Central memory CD8-positive, alpha-beta T cell (primary cell): ENCODE measurements at places on chromosomes 7 and 10.

DNA sequence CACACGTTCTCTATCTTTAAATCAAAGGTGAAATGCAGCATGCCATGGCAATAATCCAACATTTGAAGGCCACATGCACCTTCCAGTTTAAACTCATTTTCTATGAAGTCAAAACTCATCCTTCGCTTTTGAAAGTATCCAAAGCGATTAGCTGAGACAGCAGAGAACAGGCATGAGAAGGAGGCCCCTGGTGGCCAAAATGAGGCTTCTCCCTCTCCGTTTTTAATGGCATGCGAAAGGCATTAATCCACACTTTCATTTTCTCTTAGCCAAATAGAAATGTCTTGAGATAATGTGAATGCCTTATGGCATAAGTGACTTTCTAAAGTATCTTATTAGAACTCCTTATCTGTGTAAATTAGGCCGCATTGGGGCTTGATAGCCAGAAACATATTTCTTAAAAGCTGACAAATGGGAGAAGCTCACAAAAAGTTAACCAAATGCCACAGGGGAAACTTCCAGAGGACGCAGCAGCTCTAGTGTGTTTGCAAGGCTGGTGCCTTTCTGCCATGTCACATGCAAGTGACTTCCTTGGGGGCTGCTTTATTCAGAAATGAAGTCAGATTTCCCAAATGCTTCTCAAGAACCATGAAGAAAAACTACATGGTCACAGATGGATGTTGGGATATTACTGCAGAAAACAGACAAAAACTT lies 1189.6 kb downstream of the SORCS1 start:
- no peak for DNase-seq

DNA sequence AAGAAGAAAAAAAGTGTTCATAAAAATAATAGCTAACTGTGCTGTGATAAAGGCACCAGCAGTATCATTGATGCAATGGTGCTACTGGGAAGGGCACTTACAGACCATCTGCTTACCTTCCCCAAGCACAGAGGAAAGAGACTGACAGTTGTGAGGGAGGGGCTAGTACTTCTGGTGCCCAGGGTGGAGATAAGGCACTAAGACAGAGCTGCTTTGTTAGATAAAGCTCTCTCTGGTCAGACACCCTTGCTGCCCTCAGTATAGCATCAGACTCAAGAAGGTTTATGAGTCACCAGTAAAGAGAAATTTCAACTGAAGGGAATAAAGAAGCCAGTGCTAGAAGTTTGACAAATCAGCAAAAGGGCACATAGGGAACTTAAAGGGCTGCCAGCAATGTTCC lies 325.6 kb downstream of the HPSE2 start:
- no peak for DNase-seq

GRCh38 chr10:32333849-32334248 lies 13.1 kb downstream of the EPC1 start:
- no peak for DNase-seq

DNA sequence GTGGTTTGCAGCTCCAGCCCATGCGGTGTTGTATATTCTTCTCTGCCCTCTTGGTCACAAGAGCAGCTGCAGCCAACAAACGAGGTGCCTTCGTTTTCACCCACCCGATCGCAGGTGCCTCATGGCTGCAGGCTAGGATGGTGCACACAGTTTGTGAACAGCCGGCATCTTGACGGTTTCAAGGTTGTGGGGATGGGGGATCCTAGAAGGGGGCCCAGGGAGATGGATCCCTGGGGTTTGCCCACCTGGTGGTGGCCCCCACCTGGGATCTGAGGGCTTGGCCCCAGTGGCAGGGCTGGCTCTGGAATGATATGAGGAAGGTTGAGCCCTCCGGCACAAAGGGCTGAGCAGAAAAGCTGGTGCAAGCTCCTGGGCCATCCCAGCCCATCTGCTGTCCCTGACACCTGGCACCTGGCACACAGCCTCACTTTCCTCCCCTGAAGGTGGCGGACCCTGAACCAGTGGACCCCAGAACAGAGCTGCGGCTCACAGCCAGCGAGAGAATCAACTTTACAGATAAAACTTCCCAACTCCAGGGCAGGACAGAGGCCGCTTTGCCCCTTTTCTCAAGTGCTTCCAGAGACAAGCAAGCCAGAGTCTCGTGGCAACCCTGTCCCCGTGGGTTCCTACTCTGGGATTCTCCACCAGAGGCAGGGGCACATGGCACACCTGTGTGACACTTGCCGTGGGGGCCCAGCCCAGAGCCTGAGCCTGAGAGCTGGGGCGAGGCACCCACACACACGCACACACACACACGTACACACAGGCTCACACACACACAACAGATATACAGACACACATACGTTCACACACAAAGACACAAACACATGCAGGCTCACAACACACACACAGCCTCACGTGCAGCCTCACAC lies 177.3 kb upstream of the PPP2R2D start:
- no peak for DNase-seq

DNA sequence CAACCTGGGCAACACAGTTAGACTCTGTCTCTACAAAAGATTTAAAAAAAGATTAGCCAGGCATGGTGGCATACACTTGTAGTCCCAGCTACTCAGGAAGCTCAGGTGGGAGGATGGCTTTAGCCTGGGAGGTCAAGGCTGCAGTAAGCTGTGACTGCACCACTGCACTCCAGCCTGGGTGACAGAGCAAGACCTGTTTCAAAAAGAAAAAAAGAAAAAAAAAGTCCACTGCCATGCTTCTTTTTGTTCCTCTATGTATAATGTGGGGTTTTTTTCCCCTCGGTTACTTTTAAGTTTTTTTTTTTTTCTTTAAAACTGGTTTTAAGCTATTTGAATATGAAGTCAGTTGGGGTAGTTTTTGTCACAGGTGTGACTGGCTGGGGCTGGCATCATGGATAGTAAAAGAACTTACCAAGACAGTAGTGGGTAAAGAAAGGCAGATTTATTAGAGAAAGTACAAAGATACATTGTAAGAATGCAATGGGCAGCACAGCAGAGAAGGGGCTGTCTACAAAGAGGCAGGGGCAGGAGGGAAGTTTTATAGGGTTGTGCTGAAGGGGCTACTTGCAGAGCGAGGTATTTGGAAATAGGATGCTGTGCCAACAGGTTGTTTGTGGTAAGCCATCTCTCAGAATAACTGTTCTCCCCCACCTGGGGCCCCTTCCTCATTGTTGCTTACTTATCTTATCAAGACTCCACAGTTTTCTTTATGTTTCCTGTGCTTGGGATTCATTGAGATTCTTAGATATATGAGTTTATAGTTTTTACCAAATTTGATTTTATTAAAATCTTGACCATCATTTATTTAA lies 177.3 kb downstream of the PHTF2 start:
- no peak for DNase-seq

DNA sequence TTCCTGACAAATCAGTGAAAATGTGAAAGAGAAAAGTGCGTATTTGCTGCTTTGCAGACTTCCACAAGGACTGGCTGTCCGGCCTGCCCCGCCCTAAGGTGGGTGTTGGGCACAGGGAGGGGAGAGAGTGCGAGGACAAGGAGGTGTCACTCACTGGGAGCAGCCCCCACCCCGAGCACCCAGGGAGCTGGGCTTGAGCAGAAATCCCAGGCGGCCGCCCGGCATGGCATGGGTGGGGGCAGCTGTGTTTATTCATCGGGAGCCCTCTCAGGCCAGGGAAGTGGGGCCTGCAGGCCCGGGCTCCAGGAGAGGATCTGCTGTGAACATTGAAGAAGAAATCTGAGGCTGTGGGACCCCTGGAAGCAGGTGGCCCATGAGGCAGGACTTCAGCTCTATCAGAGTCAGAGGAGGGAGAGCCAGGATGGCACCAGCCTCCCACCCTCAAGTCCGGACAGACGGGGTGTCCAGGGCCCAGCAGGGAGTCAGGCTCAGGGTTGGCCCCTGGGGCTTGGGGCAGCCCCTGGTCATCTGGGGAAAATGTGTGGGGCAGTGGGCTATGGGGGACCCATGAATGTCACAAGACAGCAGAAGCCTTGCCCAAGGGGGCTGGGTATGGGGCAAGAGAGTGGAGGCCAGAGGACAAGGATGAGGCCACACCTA lies 164.4 kb upstream of the PPP2R2D start:
- no peak for DNase-seq

- DNase-seq = peak; percentile 73
These were observed 16.9 kb upstream of the ZFAND2A start for GRCh38 chr7:1176891-1177373.

DNA sequence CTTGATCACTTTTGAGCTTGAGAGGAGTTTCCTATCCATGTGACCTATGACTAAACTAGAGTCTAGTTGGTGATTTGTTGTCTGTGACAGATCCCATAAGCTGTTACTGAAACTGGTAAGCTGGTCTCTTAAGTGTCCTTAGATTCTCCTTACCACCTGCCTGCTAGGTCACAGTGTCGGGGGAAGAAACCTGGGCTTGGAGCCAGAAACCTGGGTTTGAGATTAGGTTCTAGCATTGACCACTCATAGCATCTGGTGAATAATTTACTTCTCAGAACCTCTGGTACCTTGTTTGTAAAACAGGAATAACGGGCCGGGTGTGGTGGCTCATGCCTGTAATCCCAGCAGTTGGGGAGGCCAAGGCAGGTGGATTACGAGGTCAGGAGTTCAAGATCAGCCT lies 21.8 kb upstream of the ITPRID1 start:
- no peak for DNase-seq

GRCh38 chr10:8637640-8638039 lies 583.2 kb downstream of the GATA3 start:
- DNase-seq = no peak

DNA sequence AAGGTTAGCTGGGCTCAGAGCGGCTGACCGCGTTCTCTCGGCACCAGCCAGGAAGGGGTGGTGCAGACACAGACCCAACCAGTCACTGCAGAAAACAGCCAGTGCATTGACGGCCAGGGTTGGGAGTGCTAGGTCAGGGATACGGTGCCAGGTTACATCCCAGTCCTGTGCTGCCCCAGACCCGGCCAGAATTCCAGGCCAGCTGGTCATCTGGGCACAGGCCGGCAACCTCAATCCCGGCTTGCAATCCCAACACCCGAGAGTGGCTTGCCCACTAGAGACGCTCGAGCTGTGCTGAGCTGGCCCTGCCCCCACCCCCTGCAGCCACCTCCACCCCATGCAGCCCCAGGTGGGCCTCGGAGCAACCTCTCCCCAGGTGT lies 3.8 kb downstream of the PRAP1 start:
- DNase-seq = no peak

DNA sequence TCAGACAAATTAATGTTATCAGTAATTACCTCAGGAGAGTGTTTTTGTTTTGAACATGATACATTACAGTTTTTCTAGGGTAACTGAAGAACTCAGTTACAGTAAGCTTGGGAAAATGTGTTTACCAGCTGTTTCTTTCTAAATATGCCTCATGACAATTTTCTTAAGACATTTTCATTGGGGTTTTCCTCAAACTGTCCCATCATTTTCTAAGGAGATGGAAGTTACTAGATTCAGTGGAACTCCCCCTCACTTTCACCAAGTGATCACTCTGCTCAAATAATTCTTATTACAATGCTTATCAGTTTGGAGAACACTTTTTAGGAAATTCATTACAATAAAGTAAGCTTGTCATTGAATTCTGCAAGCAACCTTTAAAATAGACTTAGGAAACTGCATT lies 6.4 kb upstream of the SPAG6 start:
- DNase-seq = no peak

- DNase-seq = no peak
These were observed 2.5 kb upstream of the UCMA start for GRCh38 chr10:13236638-13237037.

DNA sequence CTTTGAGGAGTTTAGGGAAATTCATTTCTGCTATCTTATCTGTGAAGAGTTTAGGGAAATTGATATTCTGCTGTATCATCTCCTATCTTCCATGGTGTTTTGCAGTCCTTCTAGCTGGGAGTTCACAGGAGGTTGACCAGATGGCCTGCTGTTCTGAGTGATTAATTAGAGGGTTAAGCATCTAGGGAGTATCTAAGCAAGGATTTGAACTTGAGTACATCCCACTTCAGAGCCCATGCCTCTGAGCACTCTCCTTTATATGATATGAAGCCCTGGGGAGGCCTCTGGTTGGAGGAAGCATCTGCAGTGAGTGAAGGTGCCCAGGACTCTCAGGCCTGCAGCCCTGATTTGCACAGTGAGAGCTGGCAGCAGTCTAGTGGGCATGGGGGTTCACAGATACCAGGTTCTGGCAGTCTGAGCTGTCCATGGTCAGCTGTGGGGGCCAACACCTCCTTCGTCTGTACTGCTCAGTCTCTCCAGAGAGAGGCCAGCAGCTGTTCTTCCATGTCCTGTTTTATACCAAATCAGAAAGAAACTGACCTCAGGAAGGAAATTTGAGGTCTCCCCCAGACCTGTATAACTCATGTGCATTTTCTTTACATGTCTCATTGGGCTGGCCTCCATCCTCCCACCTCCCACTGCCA lies 156.9 kb downstream of the PLCE1 start:
- no peak for DNase-seq

DNA sequence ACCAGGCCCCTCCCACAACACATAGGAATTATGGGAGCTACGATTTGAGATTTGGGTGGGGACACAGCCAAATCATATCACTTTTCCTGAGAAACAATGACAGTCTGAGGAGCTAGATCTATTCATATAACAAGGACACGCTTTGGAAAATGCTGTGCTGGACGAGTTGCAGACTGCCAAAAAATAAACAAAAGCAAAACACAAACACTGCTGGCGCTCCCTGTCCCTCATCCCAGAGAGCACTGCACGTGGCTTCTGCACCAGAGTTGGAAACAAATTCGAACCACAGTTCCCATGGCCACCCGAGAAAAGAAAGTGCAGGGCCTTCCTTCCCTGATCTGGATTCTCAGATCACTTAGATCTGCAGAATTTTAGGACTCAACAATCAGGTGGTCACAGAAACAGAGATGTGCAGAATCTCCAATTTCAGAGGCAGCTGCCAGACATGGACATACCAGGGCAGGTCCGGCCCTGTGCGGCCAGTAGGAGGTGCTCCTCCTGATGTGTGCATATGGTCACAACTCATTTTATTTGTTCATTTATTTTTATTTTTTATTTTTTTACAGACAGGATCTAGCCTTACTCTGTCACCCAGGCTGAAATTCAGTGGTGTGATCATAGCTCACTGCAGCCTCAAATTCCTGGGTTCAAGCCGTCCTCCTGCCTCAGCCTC lies 35.2 kb upstream of the ECHDC3 start:
- DNase-seq = no peak

DNA sequence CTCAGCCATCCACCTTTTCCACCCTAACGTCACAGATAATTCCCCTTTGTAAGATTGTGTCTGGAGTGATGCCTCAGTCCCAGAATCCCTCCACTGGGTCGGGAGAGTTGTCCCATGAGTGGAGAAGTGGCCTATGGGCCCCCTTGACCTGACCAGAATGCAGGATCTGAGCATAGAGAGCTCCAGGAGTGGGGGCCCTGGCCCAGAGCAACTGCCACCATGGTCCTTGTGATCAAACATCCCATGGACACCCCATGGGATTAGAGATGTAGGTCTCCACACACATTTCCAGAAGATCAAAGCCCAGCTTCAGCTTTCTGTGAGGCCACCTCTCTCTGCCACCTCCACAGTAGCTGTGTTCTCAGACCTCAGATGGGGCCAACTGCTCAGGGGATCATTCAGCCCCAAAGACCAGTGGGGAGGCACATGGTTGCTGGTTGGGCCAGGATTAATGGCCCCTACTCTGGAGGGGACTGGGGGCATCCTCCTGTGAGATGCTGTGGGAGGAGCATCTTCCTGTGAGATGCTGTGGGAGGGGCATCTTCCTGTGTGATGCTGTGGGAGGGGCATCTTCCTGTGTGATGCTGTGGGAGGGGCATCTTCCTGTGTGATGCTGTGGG lies 28.5 kb upstream of the DPYSL4 start:
- DNase-seq = no peak

- DNase-seq = no peak
These were observed 20.6 kb downstream of the DYNC2I1 start for GRCh38 chr7:158876984-158877383.
